ENCODE measurements at places on chromosomes 4 and X.
A peak's percentile ranks its signal among the peaks of the same experiment; 100 is the strongest.

DNA sequence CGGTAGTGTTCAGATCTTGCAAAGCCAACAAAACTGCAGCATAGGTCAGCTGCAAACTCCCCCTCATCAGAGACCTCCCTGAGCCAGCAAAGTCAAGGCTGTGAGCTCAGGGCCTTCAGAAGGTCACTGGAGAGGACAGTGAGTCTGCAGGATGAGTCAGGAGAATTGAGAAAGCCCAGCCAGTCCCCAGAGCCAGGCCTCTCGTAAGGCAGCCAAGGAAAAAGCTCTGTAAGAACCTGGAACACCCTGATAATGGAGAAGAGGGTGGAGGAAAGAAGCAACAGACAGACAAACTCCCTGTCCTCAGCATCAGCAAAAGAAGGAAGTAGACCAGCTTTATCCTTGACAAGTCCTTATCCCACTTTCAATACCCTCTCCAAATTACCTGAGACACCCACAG is 33.0 kb downstream of the GRIA3 start:
- DNase-seq, result no peak

DNA sequence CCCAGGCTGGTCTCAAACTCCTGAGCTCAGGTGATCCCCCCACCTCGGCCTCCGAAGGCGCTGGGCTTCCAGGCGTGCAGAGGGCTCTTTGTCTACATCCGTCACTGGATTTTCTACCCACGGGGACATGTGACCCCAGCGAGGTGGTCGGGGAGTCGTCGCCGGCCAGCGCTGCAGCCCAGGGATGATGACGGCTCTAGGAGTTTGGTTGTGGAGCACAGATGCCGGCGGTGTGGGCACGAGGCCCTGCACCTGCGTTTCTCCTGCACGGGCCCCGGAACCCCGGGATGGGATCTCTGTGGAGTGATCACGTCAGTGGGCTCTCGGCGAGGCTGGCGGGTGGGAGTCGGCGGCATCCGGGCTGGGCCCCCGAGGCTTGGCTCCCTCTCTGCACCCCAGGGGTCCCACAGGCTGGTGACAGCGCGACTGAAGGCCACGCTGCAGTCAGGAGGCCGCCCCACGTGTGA is 9.1 kb upstream of the GTPBP6 start:
- no peak for DNase-seq

GRCh38 chr4:27276307-27277073 is 415.8 kb downstream of the STIM2 start:
- DNase-seq, result no peak

- no peak for DNase-seq
Measured at GRCh38 chr4:182862141-182862875, 54.9 kb downstream of the DCTD start.

DNA sequence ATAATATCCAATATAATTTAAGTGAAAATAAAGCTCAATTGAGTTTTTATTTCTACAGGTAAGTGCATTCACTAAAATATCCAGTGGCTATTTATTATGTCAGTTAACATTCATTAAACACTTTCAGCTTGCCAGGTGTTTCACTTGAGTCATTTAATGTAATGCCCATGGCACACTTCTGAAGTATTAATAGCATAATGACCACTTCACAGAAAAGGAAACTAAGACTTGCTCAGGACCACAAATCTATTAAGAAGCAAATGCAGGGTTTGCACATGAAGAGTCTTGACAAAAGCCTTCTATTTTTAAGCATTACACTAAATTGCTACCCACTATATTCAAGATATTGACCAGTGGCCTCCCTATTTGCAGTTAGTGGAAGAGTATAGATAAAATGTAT is 612.7 kb downstream of the KCTD8 start:
- no peak for DNase-seq

GRCh38 chr4:13483768-13484121 is 395 bp downstream of the RAB28 start:
- DNase-seq, result no peak

- no peak for DNase-seq
Measured at GRCh38 chrX:17380221-17380620, 5.2 kb downstream of the NHS start.

GRCh38 chr4:24056289-24056688 is 166.4 kb upstream of the PPARGC1A start:
- DNase-seq, result no peak

- no peak for DNase-seq
Measured at GRCh38 chrX:135944486-135944885, 29.3 kb downstream of the MMGT1 start.

GRCh38 chr4:136097676-136098075 is 1434.6 kb downstream of the PCDH18 start:
- no peak for DNase-seq

DNA sequence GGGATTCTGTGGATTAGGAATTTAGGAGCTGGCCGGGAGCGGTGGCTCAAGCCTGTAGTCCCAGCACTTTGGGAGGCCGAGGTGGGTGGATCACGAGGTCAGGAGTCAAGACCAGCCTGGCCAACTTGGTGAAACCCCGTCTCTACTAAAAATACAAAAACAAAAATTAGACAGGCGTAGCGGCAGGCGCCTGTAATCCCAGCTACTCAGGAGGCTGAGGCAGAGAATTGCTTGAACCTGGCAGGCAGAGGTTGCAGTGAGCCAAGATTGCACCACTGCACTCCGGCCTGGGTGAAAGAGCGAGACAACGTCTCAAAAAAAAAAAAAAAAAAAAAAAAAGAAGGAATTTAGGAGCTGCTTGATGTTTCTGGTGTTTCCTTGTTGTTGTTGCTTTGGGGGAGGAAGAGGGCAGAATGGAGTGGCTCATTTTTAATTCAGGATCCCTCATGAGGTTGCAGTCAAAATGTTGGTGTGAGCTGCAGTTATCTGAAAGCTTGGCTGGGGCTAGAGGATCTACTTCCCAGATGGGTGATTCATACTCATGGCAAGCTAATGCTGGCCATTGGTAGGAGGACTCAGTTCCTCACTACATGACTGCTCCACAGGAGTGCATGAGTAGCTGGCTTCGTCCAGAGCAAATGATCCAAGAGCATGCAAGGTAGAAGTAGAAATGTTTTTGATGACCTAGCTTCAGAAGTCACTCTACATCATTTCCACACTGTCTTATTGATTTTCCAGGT is 26.5 kb upstream of the JADE1 start:
- no peak for DNase-seq

DNA sequence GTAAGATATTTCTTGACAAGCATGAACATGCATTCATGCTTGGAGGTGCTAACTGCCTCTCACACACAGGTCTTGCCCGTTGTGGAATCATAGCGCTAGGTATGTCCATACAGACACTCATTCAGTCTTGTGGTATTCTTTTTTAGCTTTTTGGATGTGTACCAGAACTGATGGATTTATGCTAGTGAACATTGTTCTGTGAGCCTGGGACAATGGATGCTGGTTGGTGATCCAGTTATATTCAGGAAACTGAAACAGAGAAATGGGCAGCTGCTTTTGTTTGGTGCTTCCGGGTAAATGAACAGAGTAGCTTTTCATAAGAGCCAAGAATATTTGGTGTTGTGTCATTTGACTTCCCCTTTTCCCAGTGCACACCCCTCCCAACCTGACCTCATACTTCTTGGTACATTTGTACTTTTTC is 78.9 kb upstream of the SLC4A4 start:
- no peak for DNase-seq

DNA sequence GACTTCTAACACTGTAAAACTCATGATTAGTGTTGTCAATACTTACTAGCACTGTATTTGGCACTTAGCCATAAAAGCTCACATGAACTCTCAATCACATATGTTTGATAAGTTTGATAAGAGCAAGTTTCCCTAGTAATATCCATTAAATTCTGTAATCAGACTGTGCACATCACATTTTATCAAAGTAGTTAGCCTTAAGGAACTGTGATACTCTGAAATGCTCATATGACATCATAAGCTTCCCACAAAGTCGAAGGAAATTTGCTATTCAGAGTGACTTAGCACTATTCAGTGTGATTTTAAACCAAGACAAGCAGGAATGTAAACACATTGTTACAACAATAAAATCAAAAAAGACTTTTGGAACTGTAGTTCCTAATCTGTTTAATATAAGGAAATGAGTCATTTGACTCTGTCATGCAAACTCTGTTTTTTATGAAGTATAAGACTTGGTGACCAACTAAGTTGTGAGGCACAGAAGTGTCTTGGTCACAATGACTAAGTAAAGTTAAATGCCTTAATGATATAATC is 6.7 kb downstream of the SLC7A11 start:
- no peak for DNase-seq

- no peak for DNase-seq
Measured at GRCh38 chr4:94500685-94501084, 48.9 kb downstream of the PDLIM5 start.

GRCh38 chrX:134810211-134810610 is 151.9 kb upstream of the PLAC1 start:
- DNase-seq, result no peak

GRCh38 chrX:101108284-101108683 is 10.3 kb downstream of the CENPI start:
- no peak for DNase-seq

GRCh38 chr4:119675391-119675790 is 46.8 kb upstream of the PDE5A start:
- DNase-seq, result no peak

DNA sequence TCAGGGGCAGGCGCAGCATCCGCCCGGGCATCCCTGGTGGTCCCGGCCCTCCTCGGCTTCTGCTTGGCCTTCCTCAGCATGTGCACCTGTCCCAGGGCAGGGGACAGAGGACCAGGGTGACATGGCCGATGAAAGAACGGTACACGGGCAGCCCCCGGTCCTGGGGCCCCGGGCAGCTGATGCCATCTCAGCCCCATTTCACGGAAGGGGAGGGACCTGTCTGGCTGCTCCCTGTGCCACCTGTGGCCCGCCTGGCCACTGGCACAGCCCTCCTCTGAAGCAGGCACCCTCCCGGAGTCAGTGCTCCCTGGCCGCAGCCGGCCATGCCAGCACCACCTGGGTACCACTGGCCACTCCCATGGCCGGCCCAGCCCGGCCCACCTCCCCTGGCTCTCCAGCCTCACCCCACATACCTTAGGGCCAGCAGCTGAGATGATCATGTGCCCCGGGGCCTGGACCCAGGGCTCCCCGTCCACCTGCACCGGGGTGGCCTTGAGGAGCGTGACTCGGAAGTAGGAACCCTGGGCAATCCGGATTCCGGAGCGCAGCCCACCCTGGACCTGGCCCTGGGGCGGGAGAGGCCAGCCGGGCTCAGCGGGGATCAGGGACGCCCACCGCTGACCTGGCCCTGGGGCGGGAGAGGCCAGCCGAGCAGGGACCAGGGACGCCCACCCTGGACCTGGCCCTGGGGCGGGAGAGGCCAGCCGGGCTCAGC is 12.6 kb downstream of the DGKQ start:
- DNase-seq, result no peak

DNA sequence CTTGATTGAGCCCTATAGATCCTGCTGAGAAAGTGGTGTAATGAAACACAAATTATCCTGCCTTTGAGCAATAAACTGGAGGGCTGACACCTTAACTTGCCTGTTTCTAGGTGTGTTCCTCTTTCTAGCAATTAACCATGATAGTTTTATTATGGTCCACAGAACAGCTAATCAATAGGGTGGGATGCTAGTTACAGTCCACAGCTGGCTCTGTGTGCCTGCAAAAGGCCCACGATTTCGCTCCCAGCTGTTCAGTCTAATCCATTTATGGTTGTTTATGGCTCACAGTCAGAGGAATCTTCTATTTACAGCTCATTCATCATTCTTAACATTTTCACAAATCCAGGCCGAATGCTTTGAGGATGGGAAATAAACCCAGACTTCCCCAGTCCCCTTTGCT is 674.9 kb downstream of the SMARCA1 start:
- no peak for DNase-seq

GRCh38 chr4:98801259-98801725 is 127.6 kb downstream of the EIF4E start:
- DNase-seq, result no peak

DNA sequence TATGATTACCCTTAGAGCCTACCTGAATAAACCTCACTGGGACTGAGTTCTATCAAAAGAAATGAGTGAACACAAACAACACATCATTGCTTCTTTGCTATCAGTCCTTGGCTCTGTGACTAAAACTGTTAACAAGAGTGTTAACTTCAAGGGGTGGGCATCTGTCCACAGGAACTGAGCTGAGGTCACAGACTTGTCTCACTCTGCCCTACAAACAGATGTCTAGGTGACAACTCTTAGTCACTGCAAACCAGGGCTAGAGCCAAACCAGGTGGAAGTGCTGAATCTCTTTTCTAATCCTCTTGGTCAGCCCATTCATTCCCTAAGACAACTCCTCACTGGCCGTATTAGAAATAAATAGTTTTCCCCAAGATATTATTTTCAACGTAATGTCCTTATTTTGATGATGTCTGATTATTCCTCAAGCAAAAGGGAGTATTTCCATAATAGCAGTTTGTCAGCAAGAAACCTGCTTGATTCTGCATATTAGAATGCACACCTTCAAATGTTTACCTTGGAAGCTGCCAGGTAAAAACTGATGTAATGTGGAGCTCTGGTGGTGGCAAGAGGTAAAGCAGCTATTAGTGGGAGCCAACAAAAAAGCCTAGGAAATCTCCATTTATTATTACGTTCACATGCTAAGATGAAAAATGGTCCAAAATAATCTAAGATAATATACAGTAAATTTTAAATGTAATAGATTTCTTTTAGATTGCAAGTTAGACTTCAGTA is 4.0 kb downstream of the COL25A1 start:
- DNase-seq, result no peak

- DNase-seq, result no peak
Measured at GRCh38 chr4:77187322-77187721, 30.3 kb downstream of the CCNG2 start.

GRCh38 chr4:102715057-102715456 is 45.7 kb downstream of the MANBA start:
- no peak for DNase-seq

GRCh38 chr4:10173754-10174749 is 57.5 kb upstream of the WDR1 start:
- DNase-seq, result peak; percentile 2

DNA sequence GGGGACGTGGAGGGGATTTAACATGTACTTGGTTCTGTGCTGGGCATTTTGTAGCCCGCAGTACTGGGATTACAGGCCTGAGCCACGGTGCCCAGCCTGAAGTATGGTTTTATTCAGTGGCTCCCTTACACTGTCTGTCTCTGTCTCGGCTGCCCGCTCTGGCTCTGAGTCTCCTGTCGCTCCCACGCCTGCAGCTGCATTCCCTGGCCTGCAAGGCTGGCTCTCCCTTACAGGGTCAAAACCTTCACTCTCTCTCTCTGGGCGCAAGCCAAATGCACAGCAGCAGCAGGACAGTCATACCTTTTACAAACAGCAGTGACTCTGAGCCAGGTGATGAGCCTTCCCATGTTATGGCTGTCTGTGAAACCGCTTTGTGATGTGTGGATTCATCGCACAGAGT is 72.1 kb downstream of the HTRA3 start:
- DNase-seq, result no peak

DNA sequence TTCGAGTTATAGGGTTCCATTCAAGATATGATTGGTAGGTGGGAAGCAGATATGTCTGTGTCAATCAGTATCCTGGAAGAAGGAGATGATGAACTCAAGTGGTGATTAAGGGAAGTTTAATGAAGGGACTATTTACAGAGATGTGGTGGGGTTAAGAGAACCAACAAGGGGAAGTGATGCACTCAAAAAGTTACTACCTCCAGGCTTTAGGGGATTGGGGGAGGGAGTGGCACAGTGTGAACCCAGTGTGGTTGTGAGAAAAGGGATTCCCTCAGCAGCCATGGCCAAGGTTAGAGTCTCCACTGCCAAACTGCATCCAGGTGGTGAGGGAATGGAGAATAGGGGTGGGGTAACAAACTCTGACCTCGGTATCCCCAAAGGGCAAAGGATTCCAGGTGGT is 27.9 kb downstream of the PKD2 start:
- no peak for DNase-seq
